ENCODE measurements at places on chromosomes 2 and 18. TPM values are rescaled to one million over a fixed set of nuclear protein-coding genes. Genes with fewer than 3 reads are reported as not detected.

GRCh38 chr2:185417688-185418087, 320.9 kb upstream of the FSIP2 start:
- H3K27ac ChIP-seq, result no peak overlapping the region
- no peak overlapping the region for H3K4me3 ChIP-seq
- DNase-seq, result no peak
- H3K4me1 ChIP-seq, result no peaks in the 10 kb centered on the region
- H3K36me3 ChIP-seq, result no peaks in the 10 kb centered on the region

DNA sequence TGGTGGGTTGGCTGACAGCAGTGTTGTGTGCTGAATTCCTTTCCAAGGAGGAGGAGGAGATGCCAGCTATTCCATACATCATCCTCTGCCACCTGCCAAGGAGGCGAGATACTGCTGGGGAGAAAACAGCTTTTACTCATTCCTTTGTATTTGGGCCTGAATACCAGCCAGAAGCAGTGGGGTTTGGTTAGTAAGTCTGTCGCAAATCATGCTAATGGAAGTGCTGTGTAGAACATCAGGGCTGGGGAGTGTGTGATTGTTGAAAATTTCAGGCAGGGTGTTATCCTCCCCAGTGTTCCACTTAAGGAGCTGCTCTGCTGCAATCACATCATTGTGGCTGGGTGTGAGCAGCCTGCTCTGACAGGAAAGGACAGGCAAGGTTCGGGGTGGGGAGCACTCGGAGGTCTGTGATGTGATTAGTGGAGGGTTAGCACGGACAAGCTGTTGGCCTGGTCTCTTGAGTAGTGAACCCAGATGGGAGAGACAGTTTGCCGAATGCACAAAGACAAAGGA, 128.2 kb upstream of the DLX2 start:
- H3K4me3 ChIP-seq, result no peak overlapping the region
- DNase-seq, result peak; percentile 47
- no peak overlapping the region for H3K27ac ChIP-seq
- H3K36me3 ChIP-seq, result no peaks in the 10 kb centered on the region
- H3K4me1 ChIP-seq, result peaks cover 25% of the 10 kb centered on the region

- no peaks in the 10 kb centered on the region for H3K36me3 ChIP-seq
- H3K27ac ChIP-seq, result no peak within 1 kb of the TSS
- peak; percentile 47 for DNase-seq
- H3K4me3 ChIP-seq, result peak within 1 kb of the TSS; percentile 48
- peaks cover 13% of the 10 kb centered on the region for H3K4me1 ChIP-seq
These were observed at the start of gene TMEM37 for GRCh38 chr2:119431155-119431975. Gene TMEM37 (plus strand): TSS chr2:119431854. CDS start chr2:119431904, 50 bp downstream.

The KRTCAP3 gene
- 1.9 TPM for total RNA-seq

GRCh38 chr2:101692041-101692440, 5.5 kb upstream of the MAP4K4 start:
- DNase-seq, result no peak
- no peaks in the 10 kb centered on the region for H3K36me3 ChIP-seq
- no peak overlapping the region for H3K4me3 ChIP-seq
- no peaks in the 10 kb centered on the region for H3K27me3 ChIP-seq
- peaks cover 12% of the 10 kb centered on the region for H3K4me1 ChIP-seq

DNA sequence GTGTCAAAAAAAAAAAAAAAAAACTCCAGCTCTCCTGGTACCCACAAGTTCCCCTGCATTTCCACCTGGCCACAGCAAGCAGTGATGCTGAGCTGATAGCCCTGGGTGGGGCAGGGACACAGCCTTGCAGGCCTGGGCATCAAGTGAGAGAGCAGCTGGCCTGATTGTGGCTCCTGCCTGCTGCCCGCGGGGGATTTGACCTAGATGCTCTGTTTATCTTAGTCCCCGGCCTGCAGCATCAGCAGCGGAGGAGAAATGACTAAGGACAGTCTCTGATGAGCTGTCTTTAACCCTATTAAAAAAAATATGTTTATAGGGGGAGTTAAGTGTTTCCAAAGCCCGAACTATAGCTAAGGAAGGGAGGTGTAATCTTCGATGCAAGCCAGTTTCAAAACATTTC, 102.6 kb downstream of the MTCL1 start:
- H3K27me3 ChIP-seq, result no peaks in the 10 kb centered on the region
- H3K4me1 ChIP-seq, result peaks cover 9% of the 10 kb centered on the region
- DNase-seq, result no peak
- no peak overlapping the region for H3K4me3 ChIP-seq

The CYP26B1 gene
- 0.77 TPM for total RNA-seq

- H3K4me1 ChIP-seq, result peaks cover 6% of the 10 kb centered on the region
- no peak overlapping the region for H3K4me3 ChIP-seq
- peak overlapping the region; percentile 23 for H3K27ac ChIP-seq
- DNase-seq, result peak; percentile 80
These were observed 22.6 kb upstream of the SUCLG1 start for GRCh38 chr2:84481702-84482101.

- no peak overlapping the region for H3K27ac ChIP-seq
- no peak for DNase-seq
- no peak overlapping the region for H3K4me3 ChIP-seq
- H3K27me3 ChIP-seq, result no peaks in the 10 kb centered on the region
These were observed 370.1 kb downstream of the FBXO15 start for GRCh38 chr18:73777356-73778031.

GRCh38 chr2:217438821-217439220, 564.0 kb downstream of the TNS1 start:
- DNase-seq, result no peak
- H3K27me3 ChIP-seq, result no peaks in the 10 kb centered on the region
- H3K27ac ChIP-seq, result no peak overlapping the region
- no peak overlapping the region for H3K4me3 ChIP-seq
- peaks cover 7% of the 10 kb centered on the region for H3K4me1 ChIP-seq

- H3K4me3 ChIP-seq, result no peak overlapping the region
- no peak overlapping the region for H3K27ac ChIP-seq
- H3K27me3 ChIP-seq, result no peaks in the 10 kb centered on the region
- H3K36me3 ChIP-seq, result no peaks in the 10 kb centered on the region
These were observed 3.0 kb upstream of the GLI2 start for GRCh38 chr2:120732506-120733237.

The DNAH7 gene
- total RNA-seq, result 1.2 TPM

- no peak overlapping the region for H3K4me3 ChIP-seq
- no peak for DNase-seq
- no peak overlapping the region for H3K27ac ChIP-seq
These were observed 11.6 kb downstream of the PTPN4 start for GRCh38 chr2:119771331-119771730.

The LRP1B gene
- 2.5 TPM for total RNA-seq

DNA sequence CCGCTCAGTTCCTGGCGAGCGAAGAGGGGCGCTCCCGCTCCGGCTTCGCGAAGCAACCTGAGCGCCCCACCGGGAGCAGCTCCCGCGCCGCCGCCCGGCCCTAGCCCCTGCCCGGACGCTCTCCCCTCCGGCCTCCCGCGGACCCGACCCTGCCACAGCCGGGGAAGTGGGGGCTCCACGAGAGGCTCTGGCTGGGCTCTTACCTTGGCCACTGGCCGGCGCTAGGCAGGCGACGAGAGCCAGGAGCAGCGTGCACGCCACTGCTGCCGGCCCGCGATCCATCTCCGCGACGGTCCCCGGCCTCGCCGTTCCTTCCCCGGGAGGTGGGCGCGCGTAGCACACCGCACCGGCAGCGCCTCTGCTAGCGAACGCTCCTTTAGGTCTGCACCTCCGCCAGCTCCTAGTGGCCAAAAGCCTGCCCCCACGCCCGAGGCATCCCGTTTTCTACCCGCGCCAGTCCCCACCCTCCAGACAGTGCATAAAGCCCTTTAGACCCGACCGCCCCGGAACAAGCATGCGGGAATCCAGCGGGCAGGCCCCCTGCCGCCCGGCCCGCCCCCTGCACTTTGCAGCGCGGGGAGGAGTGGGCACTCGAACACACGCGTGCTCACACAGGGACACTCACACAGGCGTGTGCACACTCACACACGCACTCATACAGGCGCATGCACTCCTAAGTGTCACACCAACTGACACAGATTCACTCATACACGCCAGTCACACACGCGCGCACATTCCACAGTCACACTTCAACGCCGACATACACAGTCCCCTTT, at the start of gene LRP2:
LRP2 (minus strand) TSS at position 417 of the 776 bp plus-strand sequence; CDS start at position 282, 135 bp downstream.
- no peak for DNase-seq
- H3K27me3 ChIP-seq, result peaks cover 56% of the 10 kb centered on the region

DNA sequence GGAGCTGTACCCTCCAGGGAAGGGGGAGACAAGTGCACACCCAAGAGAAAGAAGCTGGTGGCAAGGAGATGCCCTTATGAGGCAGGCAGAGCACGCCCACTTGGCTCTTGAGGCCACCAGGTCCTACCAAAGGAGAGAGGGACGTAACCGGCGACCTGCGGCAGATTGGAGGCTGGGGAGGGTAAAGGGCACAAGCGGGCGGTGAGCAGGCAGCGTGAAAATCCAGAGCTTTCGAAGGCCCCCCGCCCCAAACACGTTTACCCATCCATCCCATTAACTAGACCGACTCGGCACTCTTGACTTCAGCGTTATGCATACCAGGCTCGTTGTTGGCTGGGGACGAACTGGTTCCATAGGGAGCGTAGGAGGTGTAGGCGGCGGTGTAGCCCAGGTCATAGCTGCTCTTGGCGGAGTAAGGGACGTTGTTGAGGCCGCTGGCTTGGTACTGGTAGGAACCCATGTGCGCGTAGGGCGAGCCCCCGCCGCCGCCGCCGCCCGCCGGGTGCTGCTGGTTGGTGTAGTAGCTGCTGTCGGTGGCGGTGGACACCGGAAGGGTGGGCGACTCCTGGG, 794 bp downstream of the DLX2 start:
- no peak overlapping the region for H3K27ac ChIP-seq
- peaks cover 50% of the 10 kb centered on the region for H3K4me1 ChIP-seq
- no peaks in the 10 kb centered on the region for H3K36me3 ChIP-seq
- no peak for DNase-seq
- H3K4me3 ChIP-seq, result peak overlapping the region; percentile 63

DNA sequence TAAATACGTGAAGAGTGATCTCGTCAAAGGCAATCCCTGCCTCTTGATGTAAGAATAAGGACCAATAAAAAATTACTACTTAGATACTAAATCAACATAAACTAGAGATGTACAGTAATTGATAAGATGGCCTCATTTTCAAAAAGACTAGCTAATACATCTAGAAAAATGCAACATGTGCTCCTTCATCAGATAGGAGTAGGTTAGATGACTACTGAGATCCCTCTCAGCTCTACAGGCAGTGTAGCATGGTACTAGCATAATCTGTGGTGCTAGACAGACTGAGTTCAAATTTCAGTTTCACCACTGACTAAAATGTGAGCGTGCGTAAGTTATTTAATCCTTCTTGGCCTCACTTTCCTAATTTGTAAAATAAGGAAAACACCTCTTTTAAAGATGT, 82.6 kb upstream of the FRZB start:
- H3K27me3 ChIP-seq, result no peaks in the 10 kb centered on the region
- peak overlapping the region; percentile 28 for H3K27ac ChIP-seq
- peaks cover 9% of the 10 kb centered on the region for H3K36me3 ChIP-seq
- no peak for DNase-seq
- no peak overlapping the region for H3K4me3 ChIP-seq

DNA sequence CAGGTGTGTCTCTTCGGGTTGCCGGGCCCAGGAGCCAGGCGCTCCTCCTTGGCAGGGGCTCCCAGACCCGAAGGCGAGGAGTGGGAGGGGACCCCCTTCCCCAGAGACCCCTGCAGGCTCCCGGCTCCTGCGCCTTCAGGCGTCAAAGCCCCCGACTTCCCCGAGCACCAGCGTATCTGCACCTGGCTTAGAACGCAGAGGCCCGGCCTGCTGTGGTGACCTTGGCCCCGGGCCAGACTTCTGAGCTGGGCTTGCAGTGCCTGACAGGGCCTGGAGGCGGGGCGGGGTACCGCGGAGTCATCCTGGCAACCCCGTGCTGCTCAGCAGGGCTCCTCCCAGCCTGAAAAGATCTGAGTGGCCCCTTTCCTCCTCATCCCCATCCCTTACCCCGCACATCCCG, 27.0 kb downstream of the SKA1 start:
- no peaks in the 10 kb centered on the region for H3K4me1 ChIP-seq
- peaks cover 15% of the 10 kb centered on the region for H3K27me3 ChIP-seq
- H3K27ac ChIP-seq, result no peak overlapping the region
- DNase-seq, result peak; percentile 2

DNA sequence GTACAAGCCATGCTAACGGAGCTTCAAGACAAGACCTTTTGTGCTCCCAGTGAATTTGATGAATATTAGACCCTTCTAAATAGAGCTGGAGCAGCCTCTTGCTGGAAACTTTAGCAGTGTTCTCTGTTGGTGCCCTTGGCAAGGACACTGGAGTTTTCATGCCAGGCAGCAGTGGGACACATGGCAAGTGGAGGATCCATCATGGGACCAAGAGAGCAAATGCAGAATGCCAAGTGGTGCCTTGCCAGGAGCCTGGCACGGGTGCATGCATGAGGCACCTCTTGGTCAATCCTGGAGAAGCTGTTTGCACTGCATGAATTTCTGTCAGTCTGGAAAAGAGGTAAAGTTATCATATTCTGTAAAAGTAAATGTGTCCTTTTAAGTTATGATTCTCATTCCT, 59.1 kb downstream of the NETO1 start:
- no peaks in the 10 kb centered on the region for H3K36me3 ChIP-seq
- no peak for DNase-seq
- no peaks in the 10 kb centered on the region for H3K4me1 ChIP-seq
- no peak overlapping the region for H3K4me3 ChIP-seq
- no peaks in the 10 kb centered on the region for H3K27me3 ChIP-seq

The REG3G gene
- total RNA-seq, result not detected

GRCh38 chr18:62023536-62023935, 130.7 kb upstream of the RNF152 start:
- no peak overlapping the region for H3K4me3 ChIP-seq
- no peaks in the 10 kb centered on the region for H3K4me1 ChIP-seq
- H3K27ac ChIP-seq, result no peak overlapping the region
- H3K27me3 ChIP-seq, result no peaks in the 10 kb centered on the region
- H3K36me3 ChIP-seq, result no peaks in the 10 kb centered on the region

DNA sequence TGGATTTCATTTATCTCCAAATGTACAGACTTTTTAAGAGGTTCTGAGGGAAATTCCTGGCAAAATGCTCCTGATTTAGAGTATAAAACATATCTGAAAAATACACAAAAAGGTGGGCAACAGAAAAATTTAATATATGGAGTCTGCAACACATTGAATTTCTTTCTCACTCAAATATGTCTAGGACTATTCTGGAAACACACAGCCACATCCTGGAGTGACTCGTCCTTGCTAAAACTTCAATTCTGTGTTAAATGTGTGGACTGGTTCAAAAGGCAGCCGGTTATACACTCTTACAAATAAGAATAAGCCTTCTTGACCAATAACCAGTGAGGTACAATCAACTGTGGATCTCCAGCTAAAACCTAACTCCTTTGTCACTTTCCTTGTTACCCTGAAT, 44.1 kb upstream of the RND3 start:
- H3K4me1 ChIP-seq, result peaks cover 33% of the 10 kb centered on the region
- no peaks in the 10 kb centered on the region for H3K36me3 ChIP-seq
- DNase-seq, result no peak
- no peak overlapping the region for H3K4me3 ChIP-seq

DNA sequence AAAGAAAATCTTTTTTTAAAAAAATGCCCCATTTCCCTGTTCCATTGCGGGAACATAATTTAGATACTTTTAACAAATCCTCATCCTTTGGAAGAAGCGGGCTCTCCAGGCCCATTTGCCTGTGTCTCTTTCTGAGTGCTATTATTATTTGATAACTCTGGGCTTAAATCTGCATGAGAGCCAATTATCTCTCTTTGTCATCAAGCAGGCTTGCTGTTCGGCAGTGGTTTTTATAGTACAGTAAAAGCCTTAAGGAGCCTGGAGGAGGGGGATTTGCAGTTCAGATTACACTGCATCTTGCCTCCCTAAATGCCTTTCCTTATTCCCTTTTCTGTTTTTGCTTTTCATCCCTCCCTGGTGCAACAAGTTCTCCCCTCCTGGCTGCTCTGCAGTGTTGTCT, 50.6 kb downstream of the CELF4 start:
- DNase-seq, result no peak
- no peaks in the 10 kb centered on the region for H3K36me3 ChIP-seq
- H3K27ac ChIP-seq, result no peak overlapping the region
- H3K4me3 ChIP-seq, result no peak overlapping the region
- peaks cover 3% of the 10 kb centered on the region for H3K27me3 ChIP-seq
- no peaks in the 10 kb centered on the region for H3K4me1 ChIP-seq

The KCNS3 gene
- 1.7 TPM for total RNA-seq

The TMEM169 gene
- total RNA-seq, result 20.1 TPM

Data from astrocyte (in vitro differentiated cells and primary cell).